ENCODE measurements at places on chromosomes 6 and 20. TPM values are rescaled to one million over a fixed set of nuclear protein-coding genes. Genes with fewer than 3 reads are reported as not detected.
A peak's percentile ranks its signal among the peaks of the same experiment; 100 is the strongest.

GRCh38 chr6:57162516-57162915 lies 9.6 kb upstream of the BAG2 start:
- no peak for DNase-seq

DNA sequence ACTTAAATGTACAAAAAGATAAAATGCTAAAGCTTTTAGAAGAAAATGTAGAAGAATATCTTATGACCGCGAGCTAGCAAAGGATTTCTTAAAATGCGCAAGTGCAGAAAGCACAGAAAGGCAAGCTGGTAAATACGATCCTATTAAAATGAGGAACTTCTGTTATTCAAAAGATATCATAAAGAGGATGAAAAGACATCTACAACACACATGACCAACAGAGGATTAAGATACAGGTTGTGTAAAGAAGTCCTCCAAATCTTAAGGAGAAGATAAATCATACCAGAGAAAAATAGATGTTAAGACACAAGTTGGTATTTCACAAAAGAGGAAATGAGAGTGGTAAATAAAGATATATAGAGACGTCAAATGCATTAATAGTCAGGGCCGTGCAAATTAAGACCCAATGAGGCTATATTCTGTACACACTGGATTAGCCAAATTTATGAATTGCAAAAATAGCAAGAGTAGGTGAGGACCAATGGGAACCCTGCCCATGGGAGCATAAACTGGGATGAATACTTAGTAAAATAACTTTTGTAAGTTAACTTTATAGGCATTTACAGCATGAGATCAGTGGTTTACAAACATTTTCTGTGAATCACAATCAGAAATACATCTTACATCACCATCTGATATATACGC lies 23.0 kb downstream of the APCDD1L start:
- no peak for DNase-seq

DNA sequence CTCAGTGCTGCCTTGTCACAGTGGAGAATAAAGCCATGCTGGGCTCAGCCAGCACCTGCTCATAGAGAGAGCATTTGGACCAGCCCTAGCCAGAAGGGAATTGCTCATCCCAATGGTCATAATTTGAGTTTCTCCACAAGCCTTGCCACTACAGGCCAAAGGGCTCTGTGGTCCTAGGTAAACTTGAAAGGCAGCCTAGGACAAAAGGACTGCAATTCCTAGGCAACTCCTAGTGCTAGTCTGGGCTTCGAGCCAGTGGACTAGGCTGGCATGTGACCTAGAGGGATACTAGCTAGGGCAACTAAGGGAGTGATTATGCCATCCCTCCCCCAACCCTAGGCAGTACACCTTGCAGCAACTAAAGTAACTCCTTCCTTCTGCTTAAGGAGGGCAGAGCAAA lies 516.2 kb downstream of the BCKDHB start:
- DNase-seq, result peak; percentile 3

Gene BMP6
- 7.5 TPM for total RNA-seq

GRCh38 chr6:158071121-158072082 lies 89.7 kb downstream of the SYNJ2 start:
- no peak for DNase-seq

DNA sequence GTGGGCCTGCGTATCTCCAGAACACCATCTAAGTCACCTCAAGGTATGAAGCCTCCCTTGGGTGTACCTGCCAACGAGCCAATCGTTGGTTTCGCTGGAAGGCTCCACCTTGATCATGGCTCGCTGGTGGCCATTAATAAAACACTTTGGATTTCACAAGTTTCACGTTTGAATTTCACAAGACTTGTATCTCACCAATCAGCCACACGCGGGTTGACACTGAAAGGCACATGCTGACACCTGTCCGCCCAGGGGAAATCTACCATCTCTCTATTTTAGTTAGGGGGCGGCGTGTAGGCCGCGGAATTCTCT lies 586 bp upstream of the HMGA1 start:
- no peak for DNase-seq

GRCh38 chr6:41413250-41413649 lies 77.8 kb downstream of the NCR2 start:
- DNase-seq, result no peak

GRCh38 chr20:37882961-37883712 lies 19.8 kb upstream of the VSTM2L start:
- no peak for DNase-seq

GRCh38 chr6:96058082-96058481 lies 42.3 kb downstream of the FUT9 start:
- no peak for DNase-seq

- DNase-seq, result no peak
Observed at GRCh38 chr6:128233531-128233930, 286.9 kb downstream of the PTPRK start.

Gene CCM2L
- total RNA-seq, result 21.5 TPM

Gene SPATS1
- not detected for total RNA-seq

Gene PHF3
- 12.6 TPM for total RNA-seq

- DNase-seq, result peak; percentile 93
Observed at GRCh38 chr6:95978230-95978629, 37.5 kb upstream of the FUT9 start.

DNA sequence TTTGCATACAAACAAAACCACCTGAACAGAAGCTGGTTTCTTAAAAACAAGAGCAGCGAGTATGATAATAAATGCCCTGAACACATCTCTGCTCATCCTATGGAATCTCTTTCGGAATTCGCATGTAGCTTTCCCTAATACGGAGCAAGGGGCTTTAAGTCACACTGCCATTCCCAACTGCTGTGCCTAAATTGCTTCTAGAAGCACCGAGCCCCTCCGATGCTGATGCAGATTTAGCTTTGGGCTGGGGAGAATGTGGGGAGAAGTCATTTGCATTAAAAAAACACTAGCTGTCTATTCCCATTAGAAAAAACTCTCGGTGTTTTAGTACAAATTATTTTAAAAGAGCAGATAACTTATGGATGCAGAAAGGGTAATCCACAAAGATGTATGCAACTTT lies 76.9 kb downstream of the CD83 start:
- DNase-seq, result no peak

Gene FAM162B
- not detected for total RNA-seq

DNA sequence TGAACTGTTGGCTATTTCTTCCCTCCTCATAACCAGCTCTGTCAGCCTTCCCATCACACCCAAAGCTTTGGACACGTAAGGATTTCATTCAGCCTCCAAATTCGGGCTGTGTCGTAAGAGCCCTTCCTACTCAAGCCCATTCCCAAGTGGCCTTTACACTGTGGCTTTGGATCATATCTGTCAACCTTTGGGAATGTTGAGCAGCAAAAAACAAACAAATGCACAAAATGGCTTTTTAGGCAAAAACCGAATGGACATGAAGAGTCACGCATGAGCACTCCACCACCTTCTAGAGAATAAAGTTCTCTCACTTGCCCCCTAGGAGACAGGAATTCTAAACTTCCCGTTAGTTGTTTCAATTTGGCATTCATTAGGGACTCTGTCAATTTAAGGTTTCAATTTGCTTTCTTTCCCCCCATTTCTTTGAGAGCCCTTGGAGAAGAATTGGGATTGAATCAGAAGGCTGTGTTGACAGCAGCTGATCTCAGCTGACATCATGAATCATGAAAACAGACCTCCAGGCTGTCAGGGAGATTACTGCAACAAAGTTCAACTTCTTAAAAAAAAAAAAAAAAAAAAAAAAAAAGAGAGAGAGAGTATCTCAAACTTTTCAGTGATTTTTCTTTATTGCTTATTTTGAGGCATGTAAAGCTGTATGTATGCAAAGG lies 110.3 kb downstream of the BCAS1 start:
- peak; percentile 18 for DNase-seq

Gene ARFRP1
- total RNA-seq, result 57.0 TPM

Gene IL17F
- not detected for total RNA-seq

All from Caki2 (cell line).